ENCODE measurements at places on chromosomes 4 and X.

DNA sequence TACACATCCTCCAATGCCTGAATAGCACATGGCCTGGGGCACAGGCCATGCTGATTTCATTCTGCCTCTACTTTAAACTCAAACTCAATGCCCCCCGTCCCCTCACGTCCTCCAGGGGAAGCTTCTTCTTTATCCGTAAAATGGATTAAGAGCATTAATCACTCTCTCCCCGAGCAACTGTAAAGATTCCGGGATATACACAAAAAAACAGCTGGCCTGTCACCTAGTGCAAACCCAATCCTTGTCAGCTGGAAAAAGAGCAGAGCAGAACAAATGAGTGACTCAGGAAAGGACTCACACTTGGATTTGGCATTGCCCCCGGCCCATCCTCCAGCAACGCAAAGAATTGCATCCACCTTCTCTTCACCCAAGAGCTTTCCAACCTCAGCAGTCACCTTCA is 7.8 kb downstream of the QDPR start:
- DNase-seq: no peak

- no peak for DNase-seq
Measured at GRCh38 chrX:135985973-135986310, 707 bp downstream of the SLC9A6 start.

DNA sequence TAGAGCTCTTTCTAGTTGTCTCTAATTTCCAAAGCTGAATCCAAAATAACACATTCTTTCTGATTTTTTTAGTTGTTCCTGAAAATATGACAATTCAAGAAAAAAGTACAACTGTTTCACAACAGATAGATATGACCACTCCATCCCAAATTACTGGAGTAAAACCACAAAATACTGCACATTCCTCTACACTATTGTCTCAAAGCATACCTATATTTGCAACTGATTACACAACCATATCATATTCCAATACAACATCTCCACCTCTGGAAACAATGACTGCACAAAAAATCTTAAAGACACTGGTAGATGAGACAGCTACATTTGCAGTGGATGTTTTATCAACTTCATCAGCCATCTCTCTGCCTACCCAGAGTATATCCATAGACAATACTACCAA is 43.6 kb downstream of the ADGRG4 start:
- no peak for DNase-seq

DNA sequence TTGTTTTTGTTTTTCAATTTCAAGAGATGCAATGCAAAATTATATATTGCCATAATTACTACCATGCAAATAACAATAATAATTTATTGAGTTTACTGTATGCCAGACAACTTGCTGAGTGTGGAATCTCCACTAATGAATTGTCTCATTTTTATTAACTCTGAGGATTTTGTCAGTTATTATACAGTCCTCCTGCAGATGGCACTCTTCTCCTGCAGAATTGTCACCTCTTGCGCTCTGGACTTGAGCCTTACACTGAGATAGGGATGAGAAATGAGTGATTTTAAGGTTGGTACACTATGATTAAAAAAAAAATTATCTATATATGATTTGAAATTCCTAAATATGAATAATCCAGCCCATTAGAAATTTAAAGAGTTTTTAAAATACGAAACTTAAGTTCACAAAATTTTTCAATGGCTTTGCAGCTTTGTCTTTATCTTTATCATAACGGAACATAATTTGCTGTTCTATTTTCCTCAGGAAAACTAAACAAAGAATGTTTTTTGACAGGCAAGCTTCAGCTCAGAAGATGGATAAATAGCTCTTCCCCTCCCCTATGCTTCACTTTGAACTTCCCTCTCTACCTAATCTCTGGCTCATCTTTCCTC is 12.7 kb upstream of the PAQR3 start:
- no peak for DNase-seq

DNA sequence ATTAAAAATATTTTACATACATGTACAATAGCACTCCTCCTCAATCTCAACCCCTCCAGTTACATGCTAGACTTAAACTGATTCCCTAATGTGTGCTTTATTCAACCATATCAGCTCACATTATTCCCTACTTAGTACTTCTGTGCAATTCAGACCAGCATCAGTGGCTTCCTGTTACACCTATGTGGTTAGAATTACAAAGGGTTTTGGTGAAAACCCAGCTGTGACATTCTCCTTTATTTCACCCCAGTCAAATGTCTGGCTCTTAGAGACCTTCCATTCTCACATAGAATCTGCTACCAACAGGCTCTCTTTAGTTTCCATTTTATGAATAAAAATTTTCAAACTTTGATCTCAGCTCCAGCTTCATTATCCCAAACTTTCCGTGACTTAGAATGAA is 85.2 kb upstream of the SLC7A11 start:
- DNase-seq: no peak

GRCh38 chr4:184016759-184017668 is 111.9 kb downstream of the STOX2 start:
- DNase-seq: no peak
